ENCODE measurements at places on chromosomes 6 and 20.

- no peak for DNase-seq
Measured at GRCh38 chr20:18857640-18858039, 44.1 kb downstream of the SCP2D1 start.

DNA sequence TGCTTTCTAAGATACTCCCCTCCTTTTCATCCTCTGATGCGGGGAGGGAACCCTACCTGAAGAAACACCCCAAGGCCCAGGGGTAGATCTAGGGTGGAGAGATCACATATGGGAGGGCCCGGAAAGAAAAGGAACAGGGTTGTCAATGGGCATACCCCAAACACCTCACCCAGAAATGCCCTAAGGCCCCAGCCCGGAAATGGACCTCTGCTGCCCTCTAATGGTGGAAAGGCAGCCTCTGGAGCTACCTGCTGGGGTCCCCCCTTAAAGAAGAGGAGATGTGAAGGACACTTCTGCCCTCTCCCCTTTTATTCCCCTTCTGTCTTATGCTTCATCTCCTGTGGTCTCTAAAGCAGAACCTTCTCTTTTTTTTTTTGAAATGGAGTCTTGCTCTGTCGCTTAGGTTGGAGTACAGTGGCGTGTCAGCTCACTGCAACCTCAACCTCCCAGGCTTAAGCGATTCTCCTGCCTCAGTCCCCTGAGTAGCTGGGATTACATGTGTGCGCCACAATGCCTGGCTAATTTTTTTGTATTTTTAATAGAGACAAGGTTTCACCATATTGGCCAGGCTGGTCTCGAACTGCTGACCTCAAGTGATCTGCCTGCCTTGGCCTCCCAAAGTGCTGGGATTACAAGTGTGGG lies 458 bp upstream of the ARMC12 start:
- DNase-seq = no peak

DNA sequence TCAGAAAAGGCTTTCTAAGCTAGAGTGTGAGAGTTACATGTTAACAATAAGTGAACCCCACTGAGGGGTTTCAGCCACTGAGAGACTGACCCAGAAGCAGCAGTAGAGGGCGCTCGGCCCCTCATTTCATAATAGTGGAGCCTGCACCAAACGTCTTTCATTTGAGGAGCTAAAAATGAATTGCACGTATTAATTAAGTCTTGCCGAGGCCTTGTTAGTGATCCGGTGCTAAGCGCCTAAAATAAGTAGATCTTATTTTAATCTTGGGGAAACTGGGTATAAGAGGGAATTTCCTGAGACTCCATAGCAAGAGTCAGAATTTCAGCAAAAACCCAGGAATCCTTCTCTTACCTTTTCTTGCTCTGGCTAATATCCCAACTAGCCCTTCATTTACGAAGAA lies 209.7 kb downstream of the FARS2 start:
- no peak for DNase-seq

- no peak for DNase-seq
Measured at GRCh38 chr6:13256266-13257001, 71.9 kb downstream of the TBC1D7 start.

- no peak for DNase-seq
Measured at GRCh38 chr20:48697845-48698491, 129.8 kb downstream of the PREX1 start.

DNA sequence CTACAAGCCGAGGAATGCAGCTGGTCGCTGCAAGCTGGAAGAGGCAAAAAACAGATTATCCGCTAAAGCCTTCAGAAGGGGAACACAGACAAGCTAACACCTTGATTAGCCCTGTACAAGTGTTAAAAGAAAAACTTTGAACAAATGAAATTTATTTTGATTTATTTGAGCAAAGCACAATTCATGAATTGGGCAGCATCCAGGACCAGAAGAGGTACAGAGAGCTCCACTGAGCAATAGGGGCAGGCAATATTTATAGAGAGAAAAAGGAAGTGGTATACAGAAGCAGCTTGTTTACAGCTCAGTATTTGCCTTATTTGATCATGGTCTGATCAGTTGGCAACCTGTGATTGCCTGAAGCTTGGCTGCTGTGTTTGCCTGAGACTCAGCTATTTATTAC lies 17.6 kb downstream of the HLA-DOB start:
- no peak for DNase-seq

DNA sequence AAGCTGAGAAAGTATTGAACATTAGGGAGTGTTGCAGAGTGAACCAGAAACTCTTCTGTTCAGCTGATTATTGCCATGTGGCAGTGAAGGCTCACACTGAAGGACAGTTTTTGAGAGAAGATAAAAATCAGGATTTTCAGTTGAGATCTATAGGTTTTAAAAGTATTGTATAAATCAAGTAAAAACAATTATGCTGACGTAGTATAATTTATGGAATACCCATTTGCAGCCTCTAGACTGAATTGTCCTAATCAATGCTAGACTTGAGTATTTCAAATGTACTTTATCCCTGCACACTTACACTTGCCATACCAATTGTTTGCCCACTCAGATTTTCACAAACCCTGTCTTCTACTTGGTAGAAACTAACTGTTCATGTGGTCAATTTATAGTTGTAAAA lies 245.8 kb downstream of the FRK start:
- DNase-seq = no peak

- no peak for DNase-seq
Measured at GRCh38 chr6:40500227-40500626, 86.9 kb downstream of the LRFN2 start.

DNA sequence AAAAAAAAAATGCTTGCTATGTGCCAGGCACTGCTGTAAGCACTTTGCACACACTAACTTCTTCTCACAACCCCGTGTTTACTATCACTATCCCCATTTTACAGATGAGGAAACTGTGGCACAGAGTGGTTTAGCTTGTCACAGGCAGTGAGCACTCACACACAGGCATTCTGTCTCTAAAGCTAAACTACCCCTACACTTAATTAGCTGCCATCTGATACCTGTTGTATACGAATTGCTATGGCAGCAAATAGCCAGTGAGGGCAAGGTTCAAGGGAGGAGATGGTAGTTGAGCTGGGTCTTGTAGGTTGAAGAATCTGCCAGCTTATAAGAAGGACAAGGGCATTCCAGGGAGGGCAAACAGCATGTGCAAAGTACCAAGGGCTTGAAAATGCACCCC lies 5.2 kb downstream of the TNNC2 start:
- DNase-seq = no peak

DNA sequence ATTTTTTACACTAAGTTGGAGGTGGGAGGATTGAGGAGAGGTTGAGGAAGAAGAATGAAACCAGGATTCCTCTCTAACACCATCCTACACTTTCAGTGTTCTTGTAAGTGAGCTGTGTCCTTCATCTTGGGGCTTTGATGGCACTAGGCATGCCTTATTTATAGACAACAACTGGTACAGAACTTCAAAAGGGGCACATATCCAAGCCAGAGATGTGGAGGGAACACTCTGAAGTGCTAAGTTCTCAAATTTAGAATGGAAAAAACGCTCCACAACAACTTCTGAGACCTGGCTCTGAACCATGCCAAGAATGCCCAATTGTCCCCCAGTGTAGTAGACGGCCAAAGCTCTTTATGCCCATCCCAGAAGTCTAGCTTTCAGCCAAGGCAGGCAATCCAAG lies 16.2 kb upstream of the PKHD1 start:
- no peak for DNase-seq

GRCh38 chr6:160129881-160130615 lies 8.4 kb downstream of the SLC22A1 start:
- no peak for DNase-seq

GRCh38 chr6:167698540-167698939 lies 128.2 kb upstream of the AFDN start:
- no peak for DNase-seq

DNA sequence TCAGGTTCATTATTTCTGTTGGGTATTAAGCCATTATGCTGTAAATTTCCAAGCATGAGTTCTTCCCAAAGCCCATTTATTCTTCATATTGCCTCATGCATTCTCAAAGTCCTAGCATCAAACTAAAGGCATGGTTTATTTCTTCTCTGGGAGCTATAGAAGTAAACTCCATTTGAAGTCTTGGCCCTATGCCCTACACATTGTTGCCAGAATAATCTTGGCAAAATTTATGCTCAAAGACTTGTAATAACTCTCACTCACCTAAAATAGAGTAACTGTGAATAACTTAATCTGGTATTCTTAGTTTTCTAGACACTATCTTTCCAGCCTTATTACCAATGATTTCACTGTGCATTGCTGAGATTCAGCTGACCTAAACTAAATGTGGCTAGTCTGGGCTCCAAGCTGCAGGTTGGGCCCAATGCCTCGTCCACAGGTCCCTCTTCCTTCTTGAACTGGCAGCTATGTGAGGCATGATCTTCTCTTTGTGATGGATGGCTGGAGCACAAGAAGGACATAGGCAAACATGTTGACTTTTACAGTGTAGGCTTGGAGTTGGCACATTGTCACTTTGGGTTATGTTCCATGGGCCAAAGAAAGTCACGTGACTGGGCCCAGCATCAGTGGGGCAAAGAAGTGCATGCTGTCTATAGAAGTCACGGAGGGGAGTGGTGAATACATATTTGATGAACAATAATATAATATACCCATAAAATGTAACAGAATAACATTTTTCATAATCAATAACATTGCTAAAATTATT lies 39.1 kb upstream of the ANKEF1 start:
- DNase-seq = no peak

DNA sequence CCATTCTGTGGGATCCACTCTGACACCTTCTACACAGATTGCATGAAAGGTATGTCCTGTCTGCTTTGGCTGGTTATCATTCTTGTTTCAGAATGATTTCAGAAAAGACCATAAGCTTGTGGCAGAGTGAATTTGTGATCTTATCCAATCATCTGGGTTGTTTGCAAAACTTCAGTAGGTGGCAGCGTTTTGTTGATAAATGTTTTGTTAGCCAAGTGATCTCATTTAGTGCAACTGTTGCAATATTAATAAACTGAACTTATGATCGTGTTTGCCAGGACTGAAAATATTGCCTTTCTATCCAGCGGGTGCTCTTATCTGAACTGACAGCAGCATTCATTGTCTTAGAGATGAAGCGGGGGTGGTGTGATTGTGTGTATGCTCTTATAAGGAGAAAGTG lies 613.2 kb upstream of the NOX3 start:
- no peak for DNase-seq

DNA sequence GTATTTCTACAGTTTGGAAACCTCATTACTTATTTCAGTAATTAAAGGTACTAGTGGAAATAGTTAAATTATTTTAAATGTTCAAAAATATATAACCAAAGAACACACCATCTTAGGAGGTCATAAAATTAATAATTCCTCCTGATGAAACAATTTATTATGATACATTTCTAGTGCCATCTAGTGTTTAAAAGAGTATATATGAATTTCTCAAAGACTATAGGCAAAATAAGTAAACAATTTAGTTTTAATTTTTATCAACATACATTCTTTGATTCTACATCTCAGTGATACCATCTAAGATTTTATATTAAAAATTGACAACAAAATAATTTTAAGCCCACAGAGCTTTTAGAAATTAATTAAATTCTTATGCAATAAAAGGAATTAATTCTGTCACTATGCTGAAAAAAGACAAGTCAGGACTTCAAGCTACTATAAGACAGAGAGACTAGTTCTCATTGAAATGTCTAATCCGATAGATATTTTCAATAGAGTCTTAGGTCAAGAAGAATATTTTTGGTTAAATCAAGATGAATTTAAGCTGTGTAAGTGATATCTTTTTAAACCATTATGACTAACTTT lies 107.8 kb upstream of the RNF217 start:
- DNase-seq = no peak

- no peak for DNase-seq
Measured at GRCh38 chr6:170572704-170573466, 11.6 kb downstream of the PDCD2 start.

DNA sequence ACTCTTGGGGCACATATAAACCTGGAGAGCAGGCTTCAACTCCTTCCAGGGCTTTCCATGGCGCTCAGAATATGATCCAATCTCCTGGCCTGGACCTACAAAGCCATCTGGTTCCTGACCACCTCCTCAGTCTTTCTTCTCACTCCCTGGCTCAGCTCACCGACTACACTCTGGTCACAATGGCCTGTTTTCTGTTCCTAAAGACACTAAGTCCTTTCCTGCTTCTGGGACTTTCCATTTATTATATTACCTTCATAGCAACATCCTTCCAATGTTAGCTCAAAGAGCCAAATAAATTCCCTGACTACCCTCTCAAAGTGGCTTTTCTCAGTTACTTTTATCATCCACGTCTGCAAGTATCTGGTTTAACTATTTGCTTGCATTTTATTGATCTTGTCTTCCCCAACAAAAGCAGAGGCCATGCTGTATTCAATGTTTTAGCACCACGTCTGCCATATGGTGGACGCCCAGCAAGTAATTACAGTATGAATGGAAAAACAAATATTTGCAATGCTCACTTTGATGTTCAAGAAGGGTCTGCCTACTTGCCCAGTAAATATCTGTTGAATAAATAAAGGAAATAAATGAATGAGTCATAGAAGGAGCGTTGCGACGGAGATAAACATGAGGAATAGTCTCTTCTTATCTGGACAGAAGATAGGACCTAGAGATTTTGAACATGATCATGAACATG lies 328.4 kb downstream of the ESR1 start:
- DNase-seq = no peak

GRCh38 chr20:60326821-60327220 lies 368.6 kb downstream of the CDH26 start:
- DNase-seq = no peak

DNA sequence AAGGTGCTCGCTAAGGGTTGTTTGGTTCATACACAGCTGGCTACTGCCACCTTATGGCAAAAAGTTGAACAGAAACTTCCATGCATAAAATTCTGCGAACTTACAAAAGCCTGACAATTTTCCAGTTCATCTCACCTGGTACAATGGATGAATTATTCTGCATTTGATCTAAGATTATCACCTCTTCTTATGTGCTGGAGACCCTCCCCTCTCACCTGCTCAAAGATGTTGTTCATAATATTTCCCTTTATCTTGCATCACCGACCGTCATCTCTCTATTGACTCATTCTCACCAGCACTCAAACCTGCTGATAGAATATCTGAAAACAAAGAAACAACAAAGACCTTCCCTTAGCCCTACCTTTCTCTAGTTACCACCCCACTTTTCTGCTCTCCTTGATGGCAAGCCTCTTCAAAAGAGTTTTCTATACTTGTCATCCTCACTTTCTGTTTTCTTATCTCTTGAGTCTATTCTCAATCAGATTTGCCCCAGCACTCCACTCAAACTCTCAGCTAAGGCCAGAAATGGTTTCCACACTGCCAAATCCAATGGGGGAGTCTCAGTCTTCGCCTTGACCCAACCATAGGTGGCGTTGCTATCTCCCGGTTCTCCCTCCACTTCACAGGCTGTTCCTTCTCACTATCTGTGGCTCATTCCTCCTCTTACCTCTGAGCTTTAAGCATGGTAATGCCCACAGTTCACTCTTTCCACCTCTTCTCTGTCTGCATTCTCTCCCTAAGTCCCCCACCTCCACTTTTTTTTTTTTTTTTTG lies 25.8 kb downstream of the SNRNP48 start:
- DNase-seq = no peak

GRCh38 chr20:9021699-9022098 lies 47.2 kb upstream of the PLCB4 start:
- DNase-seq = no peak

DNA sequence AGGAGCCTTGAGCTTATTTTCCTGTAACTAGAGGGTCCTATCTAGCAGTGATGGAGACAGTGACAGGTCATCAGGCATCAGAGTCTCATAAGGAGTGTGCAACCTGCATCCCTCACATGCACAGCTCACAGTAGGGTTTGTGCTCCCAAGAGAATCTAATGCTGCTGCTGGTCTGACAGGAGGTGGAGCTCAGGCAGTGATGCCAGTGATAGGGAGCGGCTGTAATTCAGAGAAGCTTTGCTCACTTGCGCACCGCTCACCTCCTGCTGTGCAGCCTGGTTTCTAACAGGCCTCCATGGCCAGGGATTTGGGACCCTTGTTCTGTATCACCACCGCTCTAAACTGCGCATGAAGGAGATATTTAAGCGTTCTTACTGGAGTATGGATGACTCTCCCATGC lies 5.3 kb downstream of the KIF25 start:
- DNase-seq = no peak

All from AG04449 (cell line).